ENCODE measurements at places on chromosomes 3 and 15. TPM values are rescaled to one million over a fixed set of nuclear protein-coding genes. Genes with fewer than 3 reads are reported as not detected.

ATP13A4 gene
- total RNA-seq: 0.11 TPM

LRRC34 gene
- total RNA-seq: 2.0 TPM

ALDH1L1 gene
- 21.5 TPM for total RNA-seq

C3orf80 gene
- not detected for total RNA-seq

ZNF660 gene
- total RNA-seq: 0.73 TPM

ZBED2 gene
- not detected for total RNA-seq

MORC1 gene
- not detected for total RNA-seq

LTK gene
- 1.1 TPM for total RNA-seq

IVD gene
- total RNA-seq: 90.8 TPM

BLM gene
- 37.0 TPM for total RNA-seq

PLS1 gene
- 1.9 TPM for total RNA-seq

FBXL22 gene
- total RNA-seq: 31.0 TPM

PSMD6 gene
- total RNA-seq: 77.8 TPM

CCR9 gene
- total RNA-seq: not detected

RYR3 gene
- total RNA-seq: not detected

TMEM40 gene
- total RNA-seq: 5.6 TPM

CCDC33 gene
- not detected for total RNA-seq

SEMA6D gene
- total RNA-seq: 16.5 TPM

C2CD4A gene
- total RNA-seq: not detected

FANCD2OS gene
- total RNA-seq: not detected

LRRN1 gene
- 0.05 TPM for total RNA-seq

ATP8B4 gene
- 3.6 TPM for total RNA-seq

ANKUB1 gene
- not detected for total RNA-seq

ALDH1A2 gene
- total RNA-seq: 9.7 TPM

PLSCR5 gene
- total RNA-seq: not detected

SERPINI2 gene
- 0.40 TPM for total RNA-seq

NR1D2 gene
- 47.1 TPM for total RNA-seq

EDEM1 gene
- total RNA-seq: 7.4 TPM

PTPN23 gene
- total RNA-seq: 19.0 TPM

VPS13C gene
- 32.8 TPM for total RNA-seq

UPK1B gene
- not detected for total RNA-seq
